NCI-H526 (cell line): ENCODE measurements at places on chromosomes 1 and 21.
A peak's percentile ranks its signal among the peaks of the same experiment; 100 is the strongest.

DNA sequence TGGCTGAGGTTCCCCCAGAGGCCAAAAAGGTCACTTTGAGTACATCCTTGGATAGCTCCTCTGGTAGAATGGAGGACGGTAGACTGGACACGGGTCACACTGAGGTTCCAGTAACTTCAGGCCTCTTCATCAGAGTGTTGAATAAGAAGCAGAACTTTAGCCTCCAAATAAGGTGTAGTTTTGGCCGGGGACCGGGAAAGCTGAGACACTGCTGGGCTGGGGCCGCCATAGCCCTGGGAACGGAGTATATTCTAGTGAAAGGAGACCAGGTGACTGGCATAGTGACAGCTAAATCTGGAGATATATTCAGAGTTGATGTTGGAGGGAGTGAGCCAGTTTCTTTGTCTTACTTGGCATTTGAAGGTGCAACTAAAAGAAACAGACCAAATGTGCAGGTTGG, 84.1 kb downstream of the EVA1C start:
- DNase-seq, result no peak

DNA sequence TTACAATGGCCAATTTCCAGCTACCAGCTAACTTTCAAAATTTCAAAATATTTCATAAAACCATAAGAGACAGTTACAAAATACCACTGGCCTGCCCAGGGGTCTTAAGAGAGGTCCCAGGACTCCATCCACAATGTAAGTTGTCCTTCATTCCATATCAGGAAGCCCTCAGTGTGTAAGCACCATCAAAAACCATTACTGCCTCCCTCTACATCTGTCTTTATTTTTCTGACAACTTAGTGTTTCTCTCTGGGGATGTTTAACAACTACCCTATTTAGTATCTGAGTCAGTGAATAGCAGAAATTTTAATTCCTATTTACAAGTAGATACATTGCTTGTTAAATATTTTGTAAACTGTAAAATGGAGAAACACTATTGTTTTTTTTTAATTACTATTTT, 339.3 kb upstream of the ADAMTS5 start:
- DNase-seq, result no peak

GRCh38 chr1:182617734-182618351, 13.7 kb upstream of the RGS16 start:
- DNase-seq, result no peak

DNA sequence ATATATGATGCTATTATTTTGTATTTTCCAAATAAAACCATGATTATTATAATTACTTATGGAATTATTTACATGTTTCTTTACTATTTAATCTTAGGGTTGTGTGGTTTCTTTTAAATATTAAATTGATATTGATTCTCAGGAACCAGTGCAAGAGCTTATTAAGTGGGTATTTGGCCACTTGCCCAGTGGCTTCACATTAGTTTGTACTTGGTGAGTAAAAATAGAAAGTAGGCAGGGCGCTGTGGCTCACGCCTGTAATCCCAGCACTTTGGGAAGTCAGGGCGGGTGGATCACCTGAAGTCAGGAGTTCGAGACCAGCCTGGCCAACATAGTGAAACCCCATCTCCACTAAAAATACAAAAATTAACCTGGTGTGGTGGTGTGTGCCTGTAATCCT, 497.1 kb downstream of the PTPRC start:
- DNase-seq, result no peak

DNA sequence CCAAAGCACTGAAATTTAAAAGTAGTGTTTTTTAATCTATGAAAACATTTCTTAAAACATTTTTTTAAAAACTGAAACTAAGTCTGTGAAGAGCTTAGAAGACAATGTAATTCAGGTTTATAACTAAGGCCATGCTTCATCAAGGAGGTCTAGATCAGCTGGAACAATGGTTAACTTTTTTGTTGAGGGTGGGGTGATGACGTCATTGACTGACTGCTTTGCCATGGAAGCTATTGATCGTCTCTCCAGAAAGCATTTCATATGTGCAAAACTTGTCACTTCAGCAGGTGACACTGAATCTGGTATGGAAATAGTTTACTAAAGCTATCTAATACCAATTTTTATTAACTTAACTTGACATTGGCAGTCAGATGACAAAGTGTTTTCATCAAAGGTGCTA, 21.0 kb downstream of the RAVER2 start:
- no peak for DNase-seq

DNA sequence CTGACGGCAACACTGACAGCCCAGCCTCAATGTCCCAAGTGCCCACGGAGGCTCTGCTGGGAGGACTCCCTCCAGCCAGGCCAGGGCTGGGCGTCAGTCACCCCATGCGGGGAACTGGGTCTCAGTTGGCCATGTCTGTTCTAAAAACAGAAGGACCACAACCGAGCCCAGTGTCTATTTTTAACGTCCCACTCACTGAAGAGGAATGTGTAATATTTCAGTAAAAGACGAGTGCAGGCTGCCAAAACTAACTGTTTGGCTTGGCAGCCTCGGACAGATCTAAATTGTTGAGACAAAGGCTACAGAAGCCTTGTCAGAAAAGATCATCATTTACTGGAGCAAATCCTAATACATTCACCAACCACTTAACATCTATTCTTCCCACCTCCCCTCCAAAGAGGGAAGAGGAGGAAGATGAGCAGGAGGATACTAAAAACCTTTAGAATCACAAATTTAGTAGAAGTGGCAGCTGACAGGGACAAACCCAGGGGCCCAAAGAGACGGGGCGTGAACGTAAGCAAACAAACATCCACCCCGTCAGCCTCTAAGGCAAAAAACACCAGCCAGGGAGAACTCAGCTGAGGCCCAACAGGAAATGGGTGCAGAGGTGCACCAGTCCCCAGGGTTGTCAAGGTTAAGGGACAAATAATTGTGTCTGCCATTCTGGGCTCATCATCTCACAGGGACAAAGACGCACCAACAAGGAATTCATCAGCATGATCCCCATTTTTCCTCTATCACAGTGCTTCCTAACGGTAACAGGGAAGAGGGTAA, 18.7 kb downstream of the C1orf198 start:
- DNase-seq, result no peak

DNA sequence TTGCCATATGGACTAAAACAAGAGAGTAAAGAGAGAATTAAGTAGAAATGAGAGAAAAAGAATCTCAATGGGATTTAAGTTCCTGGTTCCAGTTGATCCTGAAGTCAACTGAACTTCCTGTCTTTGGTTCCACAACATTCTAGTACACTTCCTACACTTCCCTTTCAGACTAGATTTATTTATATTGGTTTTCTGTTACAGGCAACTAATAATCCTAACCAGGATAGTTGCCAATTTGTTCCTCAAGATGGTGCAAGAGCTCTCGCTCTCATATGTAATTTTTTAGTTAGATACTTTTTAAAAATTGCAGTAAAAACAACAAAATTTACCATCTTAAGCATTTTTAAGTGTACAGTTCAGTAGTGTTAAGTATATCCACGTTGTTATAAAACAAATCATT, 28.8 kb upstream of the TRIM45 start:
- DNase-seq, result no peak

DNA sequence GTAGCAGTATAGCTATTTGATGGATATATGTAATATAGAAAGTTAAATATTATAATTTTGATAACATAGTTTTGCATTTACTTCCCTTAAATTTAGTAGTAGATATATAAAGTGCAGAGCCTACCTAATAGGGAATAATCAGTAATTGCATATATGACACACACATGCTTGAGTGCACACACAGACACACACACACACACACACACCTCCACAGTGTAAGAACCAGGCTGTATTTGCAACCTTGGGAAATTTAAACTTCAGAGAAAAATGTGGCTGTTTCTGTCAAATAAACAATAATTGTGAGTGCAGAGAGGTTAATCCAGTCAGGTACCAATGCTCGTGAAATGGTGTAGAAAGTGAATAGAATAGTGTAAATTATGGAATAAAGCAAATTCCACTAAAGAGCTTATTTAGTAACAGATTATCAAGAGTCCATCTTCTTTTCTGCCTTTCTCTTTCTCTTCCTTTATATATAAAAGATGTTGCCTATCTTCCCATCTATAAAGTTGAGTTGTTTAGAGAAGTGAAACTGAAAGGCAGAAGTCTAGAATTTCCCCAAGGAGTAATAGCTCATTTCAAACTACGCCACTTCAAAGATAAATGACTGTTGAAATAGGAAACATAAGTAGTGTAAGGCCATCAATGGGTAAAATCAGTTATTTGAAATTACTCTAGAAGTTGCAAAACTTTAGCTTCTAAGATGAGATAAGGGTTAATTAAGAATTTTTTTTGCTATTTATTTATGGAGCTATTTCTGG, 273.7 kb downstream of the SRGAP2C start:
- DNase-seq, result no peak

- DNase-seq, result no peak
Measured at GRCh38 chr1:57451516-57451915, 27.7 kb upstream of the DAB1 start.

DNA sequence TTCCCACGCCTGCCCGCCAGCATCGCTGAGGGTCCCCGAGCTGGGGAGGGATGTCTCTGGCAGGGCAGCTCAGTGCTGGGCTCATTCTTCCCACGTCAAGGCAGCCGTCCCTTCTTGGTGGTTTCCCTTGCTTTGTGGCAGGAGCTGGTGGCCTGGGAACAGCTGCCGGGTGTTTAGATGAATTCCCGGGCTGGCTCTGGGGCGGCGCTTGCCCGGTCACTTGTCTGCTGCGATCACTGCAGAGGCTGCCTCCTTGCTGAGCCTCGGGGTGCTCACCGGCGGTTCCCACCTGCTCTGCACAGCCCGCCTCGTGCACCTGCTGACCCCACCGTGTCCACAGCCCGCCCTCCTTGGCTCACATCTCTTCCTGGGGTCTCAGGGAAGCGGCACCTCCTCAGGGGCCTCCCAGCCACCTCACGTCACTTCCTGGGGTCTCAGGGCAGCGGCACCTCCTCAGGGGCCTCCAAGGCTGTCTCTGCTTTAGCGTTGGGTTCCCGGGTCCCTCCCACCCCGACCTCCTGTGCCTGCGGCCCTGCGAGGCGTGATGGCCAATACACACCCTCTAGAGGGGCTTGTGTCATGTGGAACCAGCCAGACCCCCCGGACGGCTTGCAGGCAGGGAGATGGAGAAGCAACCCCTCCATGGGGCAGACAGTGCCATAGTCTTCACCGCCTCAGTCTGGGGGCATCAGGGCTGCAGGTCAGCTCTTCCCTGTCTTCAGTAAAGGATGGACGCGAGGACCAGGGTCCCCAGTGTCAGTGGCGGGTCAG, 13.5 kb downstream of the COL18A1 start:
- peak; percentile 41 for DNase-seq
